ENCODE measurements at places on chromosomes 4 and X.

DNA sequence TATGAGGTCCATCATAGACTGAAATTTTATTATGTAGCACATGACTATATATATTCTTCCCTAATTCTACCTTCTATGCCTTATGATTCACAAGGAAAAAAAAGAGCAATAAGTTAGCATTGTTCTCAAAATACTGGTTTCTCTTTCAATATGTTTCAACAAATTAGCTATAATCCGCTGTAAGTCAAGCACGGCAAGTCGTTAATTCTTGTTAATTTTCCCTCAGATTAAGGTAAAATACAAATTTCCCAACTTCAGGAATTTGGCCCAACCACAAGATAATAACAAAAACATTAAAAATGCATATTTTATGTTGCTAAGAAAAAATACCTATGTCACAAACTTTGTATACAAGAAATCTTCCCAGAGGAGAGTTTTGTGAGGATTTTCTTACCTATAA, 296.5 kb upstream of the GALNTL6 start:
- no peak for DNase-seq

GRCh38 chr4:143506031-143506430, 7.5 kb upstream of the SMARCA5 start:
- no peak for DNase-seq

GRCh38 chr4:8648296-8648695, 55.7 kb downstream of the CPZ start:
- DNase-seq = no peak

- DNase-seq = no peak
These were observed 9.8 kb upstream of the HERC3 start for GRCh38 chr4:88582493-88582892.

DNA sequence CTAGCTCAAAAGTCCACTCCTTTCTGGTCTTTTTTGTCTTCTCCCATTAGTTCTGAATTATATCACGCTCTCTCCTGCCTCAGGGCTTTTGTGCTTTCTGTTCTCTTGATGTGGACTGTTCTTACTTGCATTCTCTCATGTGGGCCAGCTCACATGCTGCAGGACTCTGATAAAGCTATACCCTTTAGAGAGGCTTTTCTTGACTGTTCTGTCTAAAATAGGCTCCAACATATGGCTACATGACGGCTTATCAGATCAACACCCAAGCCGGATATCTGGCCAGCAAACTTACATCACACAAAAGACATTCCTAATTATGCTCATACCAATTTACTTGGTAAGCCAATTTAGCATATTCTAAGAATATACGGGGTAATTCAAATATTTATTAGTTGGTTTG, 1494.5 kb downstream of the TECRL start:
- no peak for DNase-seq

DNA sequence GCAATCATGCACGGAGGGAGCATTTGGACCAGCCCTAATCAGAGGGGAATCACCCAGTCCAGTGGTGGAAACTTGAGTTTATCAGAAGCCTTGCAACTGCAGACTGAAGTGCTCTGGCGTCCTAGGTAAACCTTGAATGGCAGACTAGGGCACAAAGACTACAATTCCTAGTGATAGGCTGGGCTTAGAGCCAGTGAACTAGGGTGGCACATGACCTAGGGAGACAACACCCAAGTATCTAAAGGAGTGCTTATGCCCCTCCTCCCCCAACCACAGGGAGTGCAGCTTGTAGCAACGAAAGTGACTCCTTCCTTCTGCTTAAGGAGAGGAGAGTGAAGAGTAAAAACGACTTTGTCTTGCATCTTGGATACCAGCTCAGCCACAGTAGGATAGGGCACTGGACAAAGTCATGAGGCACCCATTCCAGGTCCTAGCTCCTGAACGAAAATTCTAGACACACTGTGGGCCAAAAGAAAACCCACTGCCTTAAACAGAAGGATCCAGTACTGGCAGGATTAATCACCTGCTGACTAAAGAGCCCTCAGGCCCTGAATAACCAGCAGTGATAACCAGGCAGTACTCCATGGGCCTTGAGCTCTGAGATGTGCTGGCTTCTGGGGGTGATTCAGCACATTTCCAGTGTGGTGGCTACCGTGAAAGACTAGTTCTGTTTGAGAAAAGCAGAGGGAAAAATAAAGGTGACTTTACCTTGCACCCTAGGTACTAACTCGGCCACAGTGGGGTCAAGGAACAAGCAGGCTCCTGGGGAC, 58.7 kb upstream of the STARD8 start:
- no peak for DNase-seq

GRCh38 chr4:188196134-188196735, 57.0 kb downstream of the TRIML1 start:
- no peak for DNase-seq

GRCh38 chrX:3462166-3462508, 115.7 kb upstream of the MXRA5 start:
- DNase-seq = no peak

GRCh38 chrX:132855780-132856341, 102.6 kb downstream of the HS6ST2 start:
- no peak for DNase-seq

DNA sequence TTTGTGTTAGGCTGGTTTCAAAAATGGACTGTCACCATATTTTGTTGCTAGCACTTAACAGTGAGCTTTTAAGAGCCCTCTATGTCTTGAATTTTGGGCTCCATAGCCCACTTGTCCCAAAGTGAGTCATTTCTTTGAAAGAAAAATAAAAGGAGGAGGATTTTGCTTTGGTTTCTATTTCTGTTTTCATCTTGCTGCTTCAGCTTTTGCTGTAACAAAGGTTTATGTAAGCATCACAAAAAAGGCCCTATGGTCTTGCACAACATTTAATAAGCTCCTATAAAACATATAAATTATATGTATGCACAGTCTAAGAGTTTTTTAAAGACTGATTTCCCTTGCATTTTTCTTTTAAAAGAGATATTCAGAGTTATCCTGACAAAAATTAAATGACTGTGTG, 105.2 kb downstream of the PHOX2B start:
- DNase-seq = no peak

DNA sequence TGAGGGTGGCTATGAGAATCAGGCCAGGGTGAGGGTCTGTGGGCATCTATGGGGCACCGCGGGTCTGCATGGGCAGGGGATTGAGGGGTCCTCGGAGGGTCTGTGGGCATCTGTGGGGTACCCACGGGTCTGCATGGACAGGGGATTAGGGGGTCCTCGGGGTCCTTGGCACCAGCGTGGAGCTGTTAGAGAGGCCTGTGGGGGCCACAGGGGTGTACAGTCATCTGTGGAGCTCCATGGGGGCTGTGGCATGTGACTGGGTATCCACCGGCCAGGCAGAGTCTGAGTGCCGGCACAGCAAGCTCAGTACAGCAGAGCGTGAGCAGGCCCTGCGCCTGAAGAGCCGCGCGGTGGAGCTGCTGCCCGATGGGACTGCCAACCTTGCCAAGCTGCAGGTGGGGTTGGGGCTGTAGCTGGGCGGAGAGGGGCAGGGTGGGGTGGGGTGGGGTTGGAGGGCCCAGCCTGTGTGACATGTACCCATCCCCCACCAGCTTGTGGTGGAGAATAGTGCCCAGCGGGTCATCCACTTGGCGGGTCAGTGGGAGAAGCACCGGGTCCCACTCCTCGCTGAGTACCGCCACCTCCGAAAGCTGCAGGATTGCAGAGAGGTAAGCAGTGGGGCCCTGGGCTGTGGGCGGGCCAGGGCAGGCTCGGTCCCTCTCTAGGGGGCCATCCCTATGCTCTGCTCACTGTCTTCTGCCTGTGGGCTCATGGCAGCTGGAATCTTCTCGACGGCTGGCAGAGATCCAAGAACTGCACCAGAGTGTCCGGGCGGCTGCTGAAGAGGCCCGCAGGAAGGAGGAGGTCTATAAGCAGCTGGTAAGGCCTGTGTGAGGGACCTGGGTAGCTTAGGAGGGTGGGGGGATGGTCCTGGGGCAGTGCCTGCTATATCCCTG, 12.9 kb downstream of the CCDC22 start:
- DNase-seq = no peak

GRCh38 chr4:171157462-171158082, 655.6 kb upstream of the GALNTL6 start:
- DNase-seq = no peak

GRCh38 chr4:145041378-145041777, 56.6 kb downstream of the ANAPC10 start:
- DNase-seq = peak; percentile 0

GRCh38 chr4:99518601-99519295, 7.9 kb downstream of the C4orf17 start:
- no peak for DNase-seq

DNA sequence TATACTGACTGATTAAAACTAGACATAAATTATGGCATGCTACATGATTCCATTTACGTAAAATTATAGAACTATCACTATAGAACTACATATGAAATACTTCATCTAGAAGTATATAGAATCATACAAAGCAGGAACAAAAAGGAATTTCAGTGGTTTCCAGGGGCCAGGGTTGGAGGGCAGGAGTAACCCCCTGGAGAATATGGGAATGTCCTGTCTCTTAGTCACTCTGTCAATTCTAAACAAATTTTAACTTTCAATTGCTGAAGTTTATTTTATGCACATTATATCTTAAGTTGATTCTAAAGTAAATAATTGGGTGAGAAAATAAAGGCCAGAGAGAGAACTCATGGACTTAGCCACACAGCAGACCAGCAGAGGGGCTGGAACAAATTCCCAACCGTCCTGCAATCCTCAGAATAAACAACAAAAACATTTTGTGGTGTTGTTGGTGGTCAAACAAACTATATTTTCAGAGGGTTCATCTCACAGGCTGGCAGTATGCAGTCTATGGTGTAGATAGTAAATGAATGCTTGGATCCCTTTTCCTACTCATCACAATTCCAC, 476.9 kb upstream of the SLIT2 start:
- DNase-seq = no peak

All from C1 segment of cervical spinal cord (tissue), 14 donors.